ENCODE measurements at places on chromosomes 12 and 14.

DNA sequence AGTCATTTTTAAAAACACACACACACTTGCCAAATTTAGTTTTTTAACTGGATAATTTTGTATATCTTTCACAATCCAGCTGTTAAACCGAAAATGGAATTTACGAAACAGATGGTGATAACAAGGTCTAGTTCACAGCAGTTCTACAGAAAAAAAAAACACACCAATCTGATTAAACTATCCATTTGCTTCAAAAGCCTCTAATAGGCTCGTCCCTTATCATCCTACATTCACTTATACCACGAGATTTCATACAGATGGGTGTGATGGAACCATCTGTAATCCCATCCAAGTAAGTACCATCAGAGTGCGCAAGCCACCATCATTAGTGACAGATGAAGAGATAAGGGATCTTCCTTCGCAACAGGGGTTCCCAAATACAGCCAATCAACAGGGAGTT lies 20.1 kb downstream of the GCH1 start:
- no peak for DNase-seq

DNA sequence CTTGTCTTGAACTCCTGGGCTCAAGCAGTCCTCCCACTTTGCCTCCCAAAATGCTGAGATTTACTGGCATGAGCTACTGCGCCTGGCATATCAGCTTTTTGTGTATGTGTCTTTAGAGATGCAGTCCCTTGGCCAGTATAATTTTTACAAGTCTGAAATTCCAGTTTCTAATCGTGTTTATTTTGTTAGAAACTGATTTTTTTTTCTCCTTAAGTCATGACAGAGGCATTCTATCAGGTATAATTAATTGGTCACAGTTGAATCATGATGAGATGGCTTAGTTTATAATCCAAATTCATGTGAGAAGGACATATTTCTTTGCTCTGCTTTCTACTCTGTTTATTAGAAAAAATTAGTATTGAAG lies 98.9 kb downstream of the PCNX1 start:
- no peak for DNase-seq

DNA sequence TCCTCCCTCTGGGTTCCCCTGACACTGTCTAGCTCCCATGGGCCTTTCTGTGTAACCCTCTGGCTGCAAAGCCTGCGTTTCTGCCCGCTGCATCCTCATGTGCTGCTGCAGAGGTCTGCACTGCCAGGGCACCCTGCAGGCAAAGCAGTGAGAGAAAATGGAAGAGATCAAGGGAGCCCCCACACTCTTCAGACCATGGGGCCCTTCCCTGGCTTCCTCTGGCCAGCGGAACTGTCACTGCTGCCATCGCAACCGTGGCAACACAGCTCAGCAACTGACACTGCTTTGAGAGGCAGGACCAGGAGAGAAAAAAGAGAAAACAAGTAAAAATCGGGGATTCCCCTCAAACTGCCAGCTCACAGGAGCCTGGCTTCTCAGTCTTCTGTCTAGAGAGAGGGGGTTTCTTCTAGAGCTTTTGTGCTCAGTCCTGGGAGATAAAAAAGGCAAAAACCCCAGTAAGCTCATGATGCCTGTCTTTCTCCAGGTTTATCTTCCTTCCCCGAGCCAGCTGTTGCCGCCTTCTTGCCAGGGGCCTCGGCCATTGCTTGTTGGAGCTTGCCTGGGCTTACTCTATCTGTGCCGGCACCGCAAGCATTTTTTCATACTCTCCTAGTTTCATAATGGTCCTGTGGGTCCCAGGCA lies 38.9 kb downstream of the C14orf132 start:
- DNase-seq: no peak

DNA sequence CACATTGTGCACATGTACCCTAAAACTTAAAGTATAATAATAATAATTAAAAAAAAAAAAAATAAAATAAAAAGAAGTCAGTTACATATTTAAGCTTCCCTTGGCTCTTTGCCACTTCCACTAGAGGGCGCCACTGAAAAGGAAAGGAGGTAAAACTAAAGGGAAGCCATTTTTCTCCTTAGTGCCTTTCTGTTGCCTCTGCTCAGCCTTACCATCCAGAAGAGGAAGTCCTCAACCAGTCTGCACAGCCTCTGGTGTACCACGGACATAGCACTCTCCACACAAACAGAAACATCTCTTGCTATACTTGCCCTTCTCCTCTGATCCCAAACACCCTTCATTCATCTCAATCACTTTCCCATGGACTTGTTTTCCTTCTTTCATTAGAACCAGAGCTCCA lies 169.0 kb upstream of the EEA1 start:
- no peak for DNase-seq

GRCh38 chr12:27822076-27822712 lies 42.2 kb upstream of the MANSC4 start:
- DNase-seq: peak; percentile 37

DNA sequence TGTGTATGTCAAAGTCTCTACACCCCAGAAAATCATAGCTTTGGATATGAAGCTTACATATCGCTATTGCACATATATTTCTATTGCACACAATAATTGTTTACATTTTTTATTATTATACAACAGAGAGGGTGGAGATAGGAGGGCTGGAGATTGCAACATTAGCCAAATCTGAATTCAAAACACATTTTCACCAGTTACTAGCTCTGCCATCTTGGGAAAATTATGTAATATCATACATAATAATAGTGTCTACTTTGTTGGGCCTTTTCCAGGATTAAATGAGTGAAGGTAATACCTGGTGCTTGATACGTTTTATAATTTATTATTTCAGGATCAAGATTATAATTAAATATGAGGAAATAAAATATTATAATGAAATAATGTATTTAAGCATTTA lies 507.4 kb upstream of the TBX3 start:
- no peak for DNase-seq

DNA sequence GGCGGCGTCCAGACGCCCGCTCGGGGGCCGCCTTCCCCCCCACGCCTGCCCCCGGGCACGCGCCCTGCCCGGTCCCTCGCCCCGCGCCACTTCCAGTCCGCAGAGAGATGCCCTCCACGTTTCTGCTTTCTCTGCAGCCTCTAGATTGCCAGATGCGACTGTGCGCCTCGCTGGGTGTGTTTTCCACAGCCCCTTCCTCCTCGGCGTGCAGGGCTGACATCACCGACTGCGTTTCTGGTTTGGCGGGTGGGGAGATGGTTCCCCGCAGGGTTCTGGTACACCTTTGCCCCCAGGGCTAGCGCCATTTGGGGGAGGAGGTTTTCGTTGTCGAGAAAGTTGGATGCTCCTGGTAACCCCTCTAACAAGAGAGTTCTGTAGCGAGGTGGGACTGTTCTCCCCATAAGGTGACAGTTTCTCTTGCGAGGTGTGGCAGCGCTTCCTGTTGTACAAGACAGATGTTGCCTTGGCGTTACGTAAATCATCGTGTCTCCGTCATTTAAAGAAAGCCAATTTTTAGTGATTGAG lies 1.5 kb downstream of the CALM1 start:
- no peak for DNase-seq

GRCh38 chr12:3670083-3670620 lies 82.8 kb downstream of the CRACR2A start:
- DNase-seq: no peak

- DNase-seq: no peak
These were observed 318.5 kb downstream of the KCNC2 start for GRCh38 chr12:74891083-74891668.
